Fibroblast of skin of left quadriceps (primary cell): ENCODE measurements at places on chromosomes 1 and 21.

DNA sequence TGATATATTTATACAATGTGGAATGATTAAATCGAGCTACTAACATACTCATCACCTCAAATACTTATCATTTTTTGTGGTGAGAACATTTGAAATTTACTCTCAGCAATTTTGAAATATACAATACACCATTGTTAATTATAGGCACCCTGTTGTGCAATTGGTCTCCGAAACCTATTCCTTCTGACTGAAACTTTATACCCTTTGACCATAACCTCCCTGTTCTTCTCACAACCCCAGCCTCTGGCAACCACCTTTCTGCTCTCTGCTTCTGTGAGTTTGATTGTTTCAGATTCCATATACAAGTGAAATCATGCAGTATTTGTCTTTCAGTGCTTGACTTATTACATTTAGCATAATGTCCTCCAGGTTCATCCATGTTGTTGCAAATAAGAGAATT, 49.5 kb downstream of the SETD4 start:
- no peak for DNase-seq

DNA sequence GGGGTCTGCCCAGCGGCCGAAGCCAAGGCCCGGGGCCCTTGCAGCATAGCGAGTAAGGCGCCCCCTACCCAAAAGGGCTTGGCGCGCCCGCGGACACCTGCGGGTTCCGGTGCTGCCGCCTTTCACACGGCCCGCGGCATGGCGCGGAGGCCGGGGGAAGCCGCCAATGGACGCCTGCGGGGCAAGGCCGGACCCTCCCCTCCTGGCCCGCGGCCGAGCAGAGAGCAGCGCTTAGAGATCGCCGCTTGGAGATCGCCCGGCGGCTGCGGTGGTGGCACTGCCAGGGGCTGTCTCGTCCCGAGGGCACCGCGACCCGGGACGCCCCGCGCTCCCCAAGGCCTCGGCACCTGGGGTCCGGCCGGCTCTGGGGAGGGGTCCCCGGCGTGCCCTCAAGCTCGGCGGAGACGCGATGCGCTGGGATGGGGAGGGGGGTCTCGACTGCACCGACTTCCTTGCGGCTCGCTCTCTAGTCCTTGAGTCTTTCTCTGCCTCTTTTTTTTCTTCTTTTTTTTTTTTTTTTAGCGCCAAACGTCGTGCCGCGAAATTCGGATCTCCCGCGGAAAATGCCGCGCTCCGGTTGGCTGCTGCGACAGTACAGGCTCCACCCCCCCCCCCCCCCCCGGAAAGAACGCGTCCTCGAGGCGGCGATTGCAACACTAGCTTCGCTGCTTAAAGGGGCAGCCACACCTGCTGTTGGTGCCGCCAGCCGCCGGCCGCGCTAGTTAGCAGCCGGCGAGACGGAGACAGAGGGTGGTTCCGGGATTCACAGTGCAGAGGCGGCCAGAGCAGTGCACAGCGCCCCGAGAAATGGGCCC, at the start of gene E2F2:
TSS of gene E2F2 (minus strand) at position 487 of the 815 bp plus-strand sequence. CDS start at position 47, 440 bp downstream.
- DNase-seq: peak; percentile 70

DNA sequence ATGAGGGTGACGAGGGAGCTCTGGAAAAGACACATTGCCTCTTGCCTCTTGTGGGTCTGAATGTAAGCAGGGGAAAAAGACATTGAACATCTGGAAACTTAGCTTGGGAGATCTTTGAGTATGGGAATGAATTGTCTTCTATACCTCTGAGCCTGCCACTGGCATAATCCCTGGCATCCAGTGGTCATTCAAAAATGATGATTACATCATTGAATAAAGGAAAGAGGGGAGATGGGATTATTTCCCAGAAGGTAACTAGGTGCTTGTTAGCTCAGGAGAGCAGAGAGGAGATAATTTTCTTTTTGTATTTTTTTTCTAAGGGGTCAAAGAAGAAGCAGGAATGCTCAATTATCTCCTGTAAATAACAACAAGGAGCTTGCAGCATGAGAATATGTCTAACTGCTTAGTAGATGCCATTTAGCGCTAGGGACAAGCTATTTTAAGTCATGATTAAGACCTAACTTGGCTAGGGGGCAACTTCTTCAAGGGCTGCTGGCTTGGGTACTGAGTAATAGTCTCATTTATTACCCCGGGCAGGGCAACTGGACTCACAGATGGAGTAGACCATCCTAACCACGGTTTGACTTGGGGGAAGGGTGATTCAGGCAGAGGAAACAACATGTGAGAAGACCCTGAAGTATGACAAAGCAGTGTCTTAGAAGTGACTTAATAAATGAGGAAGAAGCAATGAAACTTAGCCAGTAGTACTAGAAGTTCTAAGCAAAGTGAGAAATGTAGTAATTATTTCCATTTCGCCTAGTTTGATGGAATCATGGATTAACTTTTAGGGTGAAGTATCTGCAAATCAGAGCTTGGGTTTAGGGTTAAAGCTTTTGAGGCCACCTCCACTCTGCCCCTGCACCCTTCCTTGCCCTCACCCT, 11.0 kb upstream of the XCL2 start:
- DNase-seq: no peak

DNA sequence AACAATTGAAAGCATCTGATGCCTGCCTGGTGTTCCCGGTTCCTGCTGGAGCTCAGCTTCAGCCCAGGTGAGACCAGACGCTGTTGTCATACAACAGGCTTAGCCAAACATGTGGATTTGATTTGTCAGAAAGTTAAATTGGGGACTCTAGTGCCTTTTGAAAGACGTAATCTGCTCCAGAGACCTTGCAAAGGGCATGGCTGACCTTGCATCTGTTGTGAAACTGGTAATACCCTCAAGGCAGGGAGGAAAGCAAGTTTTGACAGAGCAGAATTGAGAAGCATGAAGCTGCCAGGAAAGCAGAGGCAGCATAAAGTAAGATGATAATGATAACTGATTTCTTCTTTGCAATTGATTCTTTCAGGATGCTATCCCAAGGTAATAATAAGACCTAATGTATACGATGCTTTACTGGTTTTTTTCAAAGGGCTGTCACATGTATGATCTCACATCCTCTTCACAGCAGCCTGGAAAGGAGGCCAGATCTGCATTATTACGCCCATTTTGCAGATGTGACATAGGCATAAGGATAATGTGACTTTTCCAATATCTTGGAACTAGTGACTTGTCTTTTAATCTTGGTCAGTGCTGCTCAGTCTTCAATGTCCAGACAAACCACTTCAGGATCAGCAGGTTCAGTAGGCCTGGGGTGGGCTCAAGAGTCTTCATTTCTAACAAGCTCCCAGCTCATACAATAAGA, 24.7 kb upstream of the CNN3 start:
- DNase-seq: no peak

DNA sequence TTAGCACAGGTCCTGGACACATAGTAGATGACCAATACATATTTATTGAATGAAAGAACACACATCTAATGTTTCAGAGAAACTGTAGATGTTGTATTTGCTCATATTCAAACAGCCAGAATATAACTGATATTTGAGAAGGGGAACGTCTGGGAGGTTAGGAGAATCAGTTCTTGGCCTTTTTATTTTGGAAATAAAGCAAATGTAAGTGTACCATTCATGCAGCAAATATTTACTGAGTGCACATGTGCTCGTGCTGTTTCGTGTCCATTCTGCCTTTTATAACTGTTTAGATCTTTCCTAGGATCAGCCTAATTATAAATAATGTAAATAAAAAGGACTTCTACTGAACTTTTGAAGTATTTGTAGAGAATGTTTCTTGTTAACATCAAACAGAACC, 103.8 kb downstream of the GREM2 start:
- no peak for DNase-seq

- DNase-seq: peak; percentile 61
Measured at GRCh38 chr1:165397944-165398343, 41.4 kb upstream of the LMX1A start.
